ENCODE measurements at places on chromosomes 1 and 21.

- DNase-seq, result peak; percentile 74
Observed at GRCh38 chr1:111222308-111223125, 5.0 kb upstream of the CHI3L2 start.

DNA sequence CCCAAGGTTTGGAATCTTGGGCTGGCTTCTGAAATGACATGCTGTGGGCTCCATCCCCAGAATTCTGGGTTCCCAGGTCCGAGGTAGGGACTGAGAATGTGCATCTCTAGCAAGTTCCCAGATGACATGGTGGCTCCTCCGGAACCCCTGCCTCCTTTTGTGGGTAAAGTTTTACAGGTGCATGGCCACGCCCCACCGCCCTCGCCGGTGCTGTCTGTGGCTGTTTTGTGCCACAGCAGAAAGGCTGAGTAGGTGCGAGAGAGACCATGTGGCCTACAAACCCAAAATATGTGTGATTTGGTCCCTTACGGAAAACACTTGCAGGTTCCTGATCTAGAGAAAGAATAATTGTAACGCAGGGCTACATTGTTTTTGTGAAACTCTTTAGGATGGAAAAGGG lies 30.9 kb downstream of the SKI start:
- peak; percentile 35 for DNase-seq

DNA sequence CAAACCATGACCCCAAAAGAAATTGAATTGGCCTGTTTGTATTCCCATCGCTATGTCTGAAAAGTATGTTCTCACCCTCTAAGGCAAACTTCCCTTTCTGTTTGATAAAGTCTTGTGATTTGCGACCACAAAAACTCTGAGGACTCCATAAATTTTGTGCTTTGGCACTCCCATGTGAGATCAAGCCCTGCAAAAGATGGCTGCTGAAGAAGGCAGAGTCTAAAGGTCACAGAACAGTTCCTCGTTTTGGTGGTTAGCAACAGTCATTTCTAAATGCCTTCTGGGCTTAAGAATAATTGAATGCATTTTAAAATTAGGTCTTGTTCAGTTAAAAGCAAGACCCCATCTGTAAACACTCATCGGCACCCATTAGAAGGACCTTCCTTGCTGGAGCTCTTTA lies 441.6 kb downstream of the OMA1 start:
- DNase-seq, result no peak

DNA sequence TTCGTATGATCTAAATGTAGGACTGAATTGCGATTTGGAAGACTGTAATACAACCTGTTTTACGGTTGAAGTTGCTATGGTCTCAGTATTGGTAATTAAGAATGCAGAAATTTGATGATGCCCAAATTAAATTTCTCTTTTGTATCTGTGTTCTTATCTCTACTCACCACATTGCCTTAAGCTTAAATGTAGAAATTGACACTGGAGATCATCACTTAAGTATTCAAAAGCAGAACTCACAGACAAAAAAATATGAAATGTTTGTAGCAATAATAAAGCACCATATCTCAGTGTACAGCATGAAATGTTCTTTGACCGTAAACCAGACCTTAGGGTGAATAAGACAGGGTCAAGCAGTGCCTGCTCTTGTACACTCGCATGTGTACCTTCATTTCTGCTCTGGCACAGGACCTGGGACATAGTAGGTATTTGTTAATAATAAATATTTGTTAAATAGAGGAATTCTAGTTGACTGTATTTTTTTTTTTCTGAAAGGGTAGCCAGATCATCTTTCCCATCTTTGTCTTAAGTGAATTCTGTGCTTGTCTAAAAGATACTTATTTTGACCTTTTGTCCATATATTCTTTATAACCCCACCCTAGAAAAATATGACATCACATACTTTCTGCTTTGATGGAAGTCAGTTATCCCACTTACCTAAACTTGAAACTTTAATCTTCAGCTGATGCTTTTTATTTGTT lies 1.5 kb downstream of the CDC7 start:
- DNase-seq, result no peak

DNA sequence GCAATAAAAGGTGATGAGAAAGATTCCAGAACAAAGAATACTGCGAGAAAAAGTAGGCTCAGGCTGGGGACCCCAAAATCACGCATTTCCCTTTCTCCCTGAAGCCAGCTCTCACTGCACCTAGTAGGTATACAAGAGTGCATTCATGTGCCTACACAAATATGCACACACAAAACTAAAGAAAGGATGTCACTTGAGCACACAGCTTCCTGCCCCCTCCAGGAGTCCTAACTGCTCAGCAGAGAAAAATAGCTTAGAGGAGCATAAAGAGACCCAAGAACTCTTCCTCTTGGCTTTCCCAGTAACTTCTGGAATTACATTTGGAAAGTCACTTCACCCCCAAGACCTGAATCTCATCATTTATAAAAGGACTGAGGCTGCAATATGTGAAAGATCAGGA lies 38.0 kb downstream of the JAK1 start:
- DNase-seq, result no peak

DNA sequence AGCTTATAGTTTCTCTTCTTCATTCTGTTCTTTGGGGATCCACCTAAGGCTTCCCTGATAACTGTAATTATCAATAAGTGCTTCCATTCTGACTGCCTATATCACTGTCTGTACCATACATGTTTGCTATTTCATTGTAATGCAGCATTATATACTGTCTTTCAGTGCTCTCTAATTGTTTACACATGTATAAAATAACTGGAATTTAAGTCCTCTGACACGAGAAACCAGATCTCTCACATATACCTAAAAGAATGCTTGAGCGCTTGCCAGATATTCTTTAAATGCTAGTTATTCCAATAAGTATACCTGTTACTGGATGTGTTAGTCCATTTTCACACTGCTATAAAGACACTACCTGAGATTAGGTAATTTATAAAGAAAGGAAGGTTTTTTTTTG lies 34.7 kb downstream of the CELF3 start:
- no peak for DNase-seq

DNA sequence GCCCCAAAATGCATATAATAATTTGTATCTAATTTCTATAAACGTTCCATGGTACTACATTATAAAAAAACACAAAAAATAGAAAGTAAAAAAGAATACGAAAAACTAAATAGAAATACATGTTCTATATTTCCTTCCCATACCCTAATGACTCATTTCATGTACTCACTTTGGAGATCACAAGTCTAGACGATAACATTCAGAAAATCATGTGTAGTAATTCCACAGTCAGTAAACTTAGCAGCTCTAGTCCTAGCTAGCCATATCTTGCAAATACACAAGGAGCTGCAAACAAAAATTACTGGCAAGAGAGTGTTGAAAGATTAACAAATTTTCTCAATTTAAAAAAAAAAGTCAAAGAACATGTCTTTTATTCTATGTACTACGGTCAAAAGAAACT lies 1.4 kb downstream of the GOLPH3L start:
- DNase-seq, result no peak

DNA sequence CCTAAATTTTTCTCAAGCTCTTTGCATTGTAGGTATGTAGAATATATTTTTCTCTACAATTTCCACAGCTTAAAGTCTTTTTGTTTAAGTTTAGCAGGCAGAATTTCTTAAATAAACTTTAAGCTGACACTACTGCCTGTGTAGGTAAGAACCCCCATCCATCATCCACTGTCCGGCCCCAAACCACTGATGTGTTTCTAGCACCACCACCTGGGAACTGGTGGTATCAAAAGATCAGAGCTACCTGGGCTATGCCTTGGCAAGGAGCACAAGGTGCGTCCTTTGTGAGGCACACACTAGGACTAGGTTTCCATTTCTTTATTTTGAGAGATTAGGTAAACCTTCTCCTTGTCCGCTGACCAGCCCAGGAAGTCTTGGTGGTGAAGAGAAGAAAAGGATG lies 10.5 kb upstream of the LELP1 start:
- no peak for DNase-seq

GRCh38 chr1:166952002-166952746 lies 23.2 kb downstream of the ILDR2 start:
- no peak for DNase-seq

DNA sequence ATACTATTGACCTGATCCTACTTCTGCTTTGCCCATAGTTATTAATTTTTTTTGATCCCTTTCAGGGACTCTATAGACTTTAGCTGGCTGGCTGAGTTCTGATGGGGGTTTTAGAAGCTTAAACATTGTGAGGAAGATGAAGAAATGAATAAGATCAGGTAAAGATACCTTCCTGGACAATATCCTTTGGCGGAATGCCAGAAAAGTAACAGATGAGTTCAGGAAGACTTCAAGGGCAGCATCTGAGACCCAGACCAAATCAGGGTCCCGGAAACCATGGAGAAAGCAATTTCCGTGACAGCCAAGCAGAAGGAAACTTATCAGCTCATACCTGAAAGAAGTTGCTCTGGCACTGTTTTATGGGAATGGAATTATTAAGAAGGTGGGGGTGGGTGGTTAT lies 100.4 kb downstream of the XCL2 start:
- no peak for DNase-seq

DNA sequence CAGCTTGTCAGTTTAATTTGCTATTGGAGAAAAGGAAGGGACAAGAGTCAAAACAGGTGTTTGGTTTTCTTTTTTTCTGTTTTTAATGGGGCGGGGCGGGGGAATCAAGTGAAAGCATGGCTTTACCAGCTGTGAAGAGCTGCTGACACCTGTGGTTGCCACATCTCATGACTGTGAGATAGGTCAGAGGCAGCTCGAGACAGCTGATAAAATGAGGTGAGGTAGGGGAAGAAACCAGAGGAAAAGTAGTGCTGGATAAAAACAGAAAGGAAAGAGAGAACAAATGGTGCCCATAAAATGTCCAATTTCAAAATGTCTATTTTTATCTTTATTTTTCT lies 272.3 kb downstream of the NEGR1 start:
- DNase-seq, result no peak

GRCh38 chr1:8477166-8477982 lies 159.5 kb downstream of the SLC45A1 start:
- DNase-seq, result no peak

GRCh38 chr1:237471956-237472355 lies 418.8 kb downstream of the ZP4 start:
- no peak for DNase-seq

GRCh38 chr1:172935062-172935592 lies 115.6 kb downstream of the TNFSF18 start:
- no peak for DNase-seq

GRCh38 chr1:61050541-61051442 lies 31.6 kb upstream of the NFIA start:
- no peak for DNase-seq

DNA sequence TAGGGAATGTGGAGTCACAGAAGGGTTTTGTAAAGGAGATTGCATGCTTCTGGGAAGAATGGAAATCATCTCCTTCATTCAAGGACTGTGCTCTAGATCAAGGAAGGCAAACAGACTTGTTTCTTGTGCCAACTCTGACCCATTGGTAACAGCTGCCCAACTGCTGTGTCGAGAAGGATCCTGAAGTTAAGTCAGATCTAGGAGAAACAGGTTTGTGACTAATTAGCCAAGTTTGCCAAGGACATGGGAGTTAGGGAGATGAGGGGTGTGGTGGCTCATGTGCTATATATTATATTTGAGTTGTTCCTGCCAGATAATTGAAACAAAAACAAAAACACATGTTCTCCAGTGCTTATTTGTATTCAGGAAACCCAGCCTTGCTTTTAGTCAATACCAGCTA lies 251.2 kb upstream of the USP24 start:
- no peak for DNase-seq

DNA sequence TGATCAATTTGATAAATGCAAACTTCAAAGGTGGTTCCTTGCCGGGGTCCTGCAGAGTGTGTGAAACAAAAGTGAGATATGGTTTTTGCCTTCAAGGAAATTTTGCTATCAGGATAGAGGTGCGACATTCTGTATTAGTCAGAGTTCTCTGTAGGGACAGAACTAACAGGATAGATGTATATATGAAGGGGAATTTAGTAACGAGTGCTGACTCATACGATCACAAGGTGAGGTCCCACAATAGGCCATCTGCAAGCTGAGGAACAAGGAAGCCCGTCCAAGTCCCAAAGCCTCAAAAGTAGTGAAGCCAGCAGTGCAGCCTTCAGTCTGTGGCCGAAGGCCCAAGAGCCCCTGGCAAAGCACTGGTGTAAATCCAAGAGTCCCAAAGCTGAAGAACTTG lies 157.0 kb downstream of the RYR2 start:
- no peak for DNase-seq
